Germinal center (tissue), 1 donor: ENCODE measurements at places on chromosomes 12 and 14.

DNA sequence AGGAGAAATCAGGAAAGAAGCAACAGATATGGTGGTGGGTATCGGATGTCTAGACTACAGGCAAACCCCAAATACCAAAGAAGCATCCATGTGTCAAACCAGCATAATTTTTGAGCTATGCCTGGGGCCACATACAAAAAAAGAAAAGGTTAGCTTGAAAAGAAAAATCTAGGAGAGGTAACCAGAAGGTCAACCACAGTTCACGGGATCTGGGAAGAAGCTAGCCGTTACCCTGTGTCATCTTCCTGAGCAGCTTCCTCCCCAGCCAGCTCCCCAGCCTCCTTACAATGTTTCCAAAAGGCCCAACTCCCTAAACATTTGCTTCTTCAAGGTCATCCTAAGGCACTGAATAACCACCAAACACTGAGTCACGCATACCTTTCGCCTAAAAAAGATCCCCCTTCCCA is 3.1 kb downstream of the SINHCAF start:
- no peak for DNase-seq

DNA sequence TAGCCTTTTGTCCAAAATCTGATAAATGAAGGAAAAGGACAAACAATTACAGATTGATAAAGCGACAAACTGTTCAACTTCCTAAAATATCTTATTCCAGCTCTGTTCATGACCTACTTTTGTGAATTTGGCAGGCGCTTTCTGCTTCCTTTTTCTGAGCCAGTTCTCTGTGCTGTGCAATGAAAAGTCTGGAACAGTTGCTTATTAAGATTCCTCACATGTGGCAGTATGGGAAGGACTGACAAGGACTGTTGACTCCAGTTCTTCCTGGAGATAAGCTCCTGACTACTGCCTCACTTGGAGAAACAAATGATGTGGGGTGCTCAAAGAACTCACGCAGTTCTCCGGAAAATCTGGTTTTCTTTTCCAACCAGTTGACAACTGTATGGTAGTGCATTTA is 58.3 kb upstream of the ANP32D start:
- no peak for DNase-seq

GRCh38 chr12:67394550-67394949 is 125.4 kb downstream of the CAND1 start:
- DNase-seq, result no peak

DNA sequence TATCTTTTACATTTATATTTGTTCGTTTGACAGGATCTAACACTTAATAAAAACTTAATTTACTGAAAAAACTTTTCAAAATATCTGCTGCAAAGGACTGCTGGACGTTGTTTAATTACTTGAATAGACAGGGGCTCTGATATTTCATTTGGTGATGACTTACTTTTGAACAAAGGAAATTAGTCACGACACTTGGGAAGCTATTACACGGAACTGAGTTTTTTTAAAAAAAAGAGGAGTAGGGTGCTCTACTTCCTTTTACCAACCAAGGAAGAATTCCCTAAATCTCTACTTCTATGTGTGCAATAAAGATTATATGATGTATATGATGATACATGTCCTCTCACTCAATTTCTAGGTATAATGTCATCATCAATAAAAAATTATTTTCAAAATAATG is 4.7 kb downstream of the FGD6 start:
- no peak for DNase-seq

- no peak for DNase-seq
Observed at GRCh38 chr14:63761351-63762117, 33.7 kb upstream of the SGPP1 start.
